ENCODE measurements at places on chromosomes 13 and 19.

- peak; percentile 28 for DNase-seq
Measured at GRCh38 chr13:32737111-32737571, 150.9 kb downstream of the PDS5B start.

DNA sequence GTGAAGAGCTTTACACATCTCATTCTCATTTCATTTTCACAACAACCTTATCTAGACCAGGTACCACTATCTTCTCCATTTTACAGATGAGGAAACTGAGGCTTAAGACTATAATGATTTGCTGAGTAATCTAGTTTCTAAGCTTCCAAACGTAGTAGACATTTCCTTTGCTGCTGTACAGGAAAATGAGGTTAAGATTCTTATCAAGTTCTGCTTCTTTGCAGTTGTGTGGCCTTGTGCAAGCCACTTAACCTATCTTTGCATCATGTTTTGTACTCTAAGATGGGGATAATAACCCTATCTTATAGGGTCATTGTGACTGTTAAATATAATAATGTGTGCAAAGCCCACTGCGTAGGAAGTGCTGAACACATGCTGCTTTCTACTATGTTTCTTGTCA, 307.9 kb downstream of the HS6ST3 start:
- no peak for DNase-seq

- DNase-seq, result peak; percentile 64
Measured at GRCh38 chr13:33015791-33016323, 366 bp upstream of the KL start.

DNA sequence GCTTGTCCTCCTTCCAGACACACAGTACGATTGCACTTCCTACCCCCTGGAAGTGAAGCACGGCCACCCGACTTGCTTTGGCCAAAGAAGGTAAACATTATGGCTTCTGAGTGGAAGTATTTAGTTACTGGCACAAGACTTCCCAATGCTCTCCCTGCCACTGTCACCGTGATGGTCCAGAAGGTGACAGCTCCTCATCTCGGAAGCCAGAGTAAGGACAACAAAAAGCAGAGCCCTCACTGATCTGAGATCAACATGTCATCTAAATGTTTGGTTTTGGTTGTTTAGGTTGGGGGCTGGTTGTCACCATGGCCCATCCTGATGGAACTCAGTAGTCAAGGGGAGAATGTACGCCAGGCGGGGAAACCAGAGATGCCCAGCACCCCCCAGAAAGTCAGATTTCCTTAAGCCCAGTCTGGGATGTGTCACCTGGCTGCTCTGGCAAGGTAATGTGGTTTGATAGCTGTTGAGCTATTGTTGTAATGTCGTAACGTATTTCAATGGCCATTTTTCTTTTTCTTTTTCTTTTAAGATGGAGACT, 170.1 kb upstream of the ZNF536 start:
- no peak for DNase-seq

GRCh38 chr13:102675115-102675514, 19.7 kb downstream of the METTL21C start:
- DNase-seq, result no peak

DNA sequence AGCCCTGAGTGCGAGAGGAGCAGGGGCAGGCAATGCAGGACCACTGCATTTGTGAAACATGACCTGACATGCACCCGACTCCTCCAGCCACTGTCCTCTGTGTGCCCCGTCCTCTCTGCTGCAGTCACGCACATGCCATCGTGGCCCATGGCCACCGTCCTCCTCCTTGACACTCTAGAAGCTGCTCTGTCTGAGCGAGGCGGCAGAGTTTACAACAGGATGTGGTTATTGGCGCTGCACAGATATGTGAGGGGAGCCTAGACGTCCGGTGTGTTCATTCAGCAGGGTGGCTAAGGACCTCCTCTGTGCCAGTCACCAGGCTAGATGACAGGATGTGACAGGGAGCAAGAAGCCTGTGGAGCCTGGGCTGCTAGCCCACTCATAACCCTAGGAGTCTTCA, 277.8 kb downstream of the FOXO1 start:
- peak; percentile 65 for DNase-seq

DNA sequence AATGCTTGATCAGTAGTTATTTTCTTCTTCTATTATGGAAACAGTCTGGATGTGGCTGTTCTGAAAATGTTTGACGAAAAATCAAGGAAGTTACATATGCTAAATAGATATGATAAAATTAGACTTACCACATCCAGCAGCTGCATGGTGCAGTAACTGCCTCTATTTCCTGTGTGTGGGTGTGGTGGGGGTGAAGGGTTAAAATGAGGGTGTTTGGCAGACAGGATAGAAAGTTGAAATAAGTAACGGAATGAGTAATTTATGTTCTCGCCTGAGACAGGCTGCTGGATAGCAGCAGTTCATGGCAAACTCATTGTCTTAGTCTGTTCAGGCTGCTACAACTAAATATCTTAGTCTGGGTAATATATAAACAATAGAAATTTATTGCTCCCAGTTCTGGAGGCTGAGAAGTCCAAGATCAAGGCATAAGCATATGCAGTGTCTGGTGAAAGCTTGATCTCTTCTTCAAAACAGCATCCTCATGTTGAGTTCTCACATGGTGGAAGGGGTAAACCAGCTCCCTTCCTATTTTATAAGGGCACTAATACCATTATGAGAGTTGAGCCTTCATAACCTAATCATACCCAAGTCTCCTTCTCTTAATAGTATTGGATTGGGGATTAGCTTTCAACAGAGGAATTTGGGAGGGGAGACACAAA, 1248.9 kb downstream of the SLITRK5 start:
- DNase-seq, result peak; percentile 29

GRCh38 chr19:30064348-30064699, 122.3 kb downstream of the URI1 start:
- no peak for DNase-seq

GRCh38 chr19:56841193-56841543, 642 bp upstream of the PEG3 start:
- no peak for DNase-seq

- peak; percentile 88 for DNase-seq
Measured at GRCh38 chr19:39110263-39110967, 15.2 kb upstream of the PAK4 start.

DNA sequence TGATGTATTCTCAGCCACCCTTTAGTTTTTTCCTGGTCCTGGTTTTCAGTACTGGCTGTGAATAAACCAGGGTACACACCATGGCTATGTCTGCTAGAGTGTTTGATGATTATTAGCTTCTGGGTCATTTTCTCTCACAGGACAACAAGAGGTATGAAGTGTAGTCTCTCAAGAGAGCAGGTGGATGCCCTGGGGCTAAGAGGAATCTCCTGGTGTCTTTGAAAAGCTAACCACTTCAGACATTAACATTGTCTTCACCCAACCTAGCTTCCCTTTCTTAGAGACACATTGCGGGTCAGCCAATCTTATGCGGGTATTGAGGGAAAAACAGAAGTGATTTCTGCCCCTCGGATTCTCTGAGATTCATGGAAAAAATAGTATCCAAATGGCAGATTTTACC, 1.6 kb downstream of the ZNF730 start:
- no peak for DNase-seq

GRCh38 chr19:39740395-39740794, 2.6 kb upstream of the CLC start:
- no peak for DNase-seq

DNA sequence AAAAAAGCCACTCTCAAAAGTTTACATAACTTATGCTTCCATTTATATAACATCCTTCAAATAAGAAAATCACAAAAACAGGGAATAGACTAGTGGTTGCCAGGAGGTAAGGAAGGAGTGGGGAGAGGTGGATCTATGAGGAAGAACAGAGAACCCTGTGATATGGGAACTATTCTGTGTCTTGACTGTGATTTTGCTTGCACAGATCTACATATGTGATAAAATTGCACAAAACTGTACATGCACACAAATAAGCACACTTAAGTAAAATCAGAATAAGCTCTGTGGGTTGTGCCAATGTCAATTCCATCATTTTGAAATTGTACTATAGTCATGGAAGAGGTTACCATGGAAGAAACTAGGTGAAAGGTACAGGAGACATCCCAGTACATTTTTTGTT, 121.6 kb upstream of the SGCG start:
- DNase-seq, result no peak

DNA sequence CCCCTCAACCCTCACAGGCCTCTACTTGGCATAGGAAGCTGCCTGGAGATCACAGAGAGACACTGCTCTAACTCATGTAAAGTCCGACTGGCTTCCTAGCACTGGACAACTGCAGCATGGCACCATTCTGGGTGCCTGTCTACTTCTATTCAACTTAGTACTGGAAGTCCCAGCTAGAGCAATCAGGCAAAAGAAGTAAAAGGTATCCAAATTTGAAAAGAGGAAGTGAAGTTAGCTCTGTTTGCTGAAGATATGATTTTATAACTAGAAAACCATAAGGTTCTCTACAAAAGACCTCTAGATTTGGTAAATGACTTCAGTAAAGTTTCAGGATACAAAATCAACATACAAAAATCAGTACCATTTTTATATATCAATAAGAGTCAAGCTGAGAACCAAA, 1017.6 kb downstream of the PCDH9 start:
- no peak for DNase-seq
